ENCODE measurements at places on chromosomes 6 and 20.

DNA sequence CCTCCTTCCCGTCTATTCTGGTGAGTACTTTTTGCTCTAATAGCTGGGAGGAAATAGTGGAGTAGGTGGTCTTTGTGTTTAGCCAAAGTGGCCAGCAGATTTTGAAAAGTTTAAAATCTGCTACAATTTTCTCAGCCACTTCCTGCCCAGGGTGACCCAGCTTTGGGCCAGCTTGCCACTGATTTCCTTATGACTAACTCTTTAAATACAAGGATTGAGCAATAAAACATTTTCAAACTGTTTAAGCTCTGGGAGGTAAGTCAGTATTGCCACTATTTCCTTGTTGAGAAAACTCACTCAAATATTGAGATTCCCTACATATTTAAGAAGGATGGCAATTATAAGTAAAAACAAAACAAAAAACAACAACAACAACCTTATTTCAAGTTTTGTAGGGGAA, 54.5 kb downstream of the TRMT11 start:
- DNase-seq = no peak

GRCh38 chr6:72916906-72917305, 295.0 kb downstream of the KCNQ5 start:
- no peak for DNase-seq

DNA sequence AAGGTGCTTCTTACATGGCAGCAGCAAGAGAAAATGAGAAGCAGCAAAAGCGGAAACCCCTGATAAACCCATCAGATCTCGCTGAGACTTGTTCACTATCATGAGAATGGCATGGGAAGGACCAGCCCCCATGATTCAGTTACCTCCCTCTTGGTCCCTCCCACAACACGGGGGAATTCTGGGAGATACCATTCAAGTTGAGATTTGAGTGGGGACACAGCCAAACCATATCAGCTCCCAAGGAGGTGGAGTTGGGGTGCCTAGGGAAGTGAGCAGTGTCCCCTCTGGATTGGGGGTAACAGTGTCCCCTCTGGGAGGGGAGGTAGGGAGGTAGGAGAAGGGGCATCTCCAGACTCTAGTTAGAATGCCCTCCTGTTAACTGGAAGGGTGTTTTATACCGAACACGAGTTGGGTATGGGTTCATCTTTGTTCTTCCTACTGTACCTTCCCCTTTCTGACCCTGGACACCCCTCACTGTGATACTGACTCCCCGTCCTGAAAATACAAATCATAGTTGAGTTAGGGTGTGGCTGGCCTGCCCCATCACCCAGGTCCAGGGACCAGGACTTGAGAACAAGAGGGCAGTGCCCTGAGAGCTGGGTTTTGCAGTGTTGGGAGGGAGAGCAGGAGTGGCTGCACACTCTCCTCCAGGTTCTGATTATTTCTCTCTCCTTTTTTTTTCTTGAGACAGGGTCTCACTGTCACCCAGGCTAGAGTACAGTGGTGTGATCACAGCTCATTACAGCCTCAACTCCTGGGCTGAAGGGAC, 62.0 kb downstream of the EFCAB8 start:
- no peak for DNase-seq

- DNase-seq = no peak
Observed at GRCh38 chr6:119891644-119892043, 542.1 kb upstream of the MAN1A1 start.

DNA sequence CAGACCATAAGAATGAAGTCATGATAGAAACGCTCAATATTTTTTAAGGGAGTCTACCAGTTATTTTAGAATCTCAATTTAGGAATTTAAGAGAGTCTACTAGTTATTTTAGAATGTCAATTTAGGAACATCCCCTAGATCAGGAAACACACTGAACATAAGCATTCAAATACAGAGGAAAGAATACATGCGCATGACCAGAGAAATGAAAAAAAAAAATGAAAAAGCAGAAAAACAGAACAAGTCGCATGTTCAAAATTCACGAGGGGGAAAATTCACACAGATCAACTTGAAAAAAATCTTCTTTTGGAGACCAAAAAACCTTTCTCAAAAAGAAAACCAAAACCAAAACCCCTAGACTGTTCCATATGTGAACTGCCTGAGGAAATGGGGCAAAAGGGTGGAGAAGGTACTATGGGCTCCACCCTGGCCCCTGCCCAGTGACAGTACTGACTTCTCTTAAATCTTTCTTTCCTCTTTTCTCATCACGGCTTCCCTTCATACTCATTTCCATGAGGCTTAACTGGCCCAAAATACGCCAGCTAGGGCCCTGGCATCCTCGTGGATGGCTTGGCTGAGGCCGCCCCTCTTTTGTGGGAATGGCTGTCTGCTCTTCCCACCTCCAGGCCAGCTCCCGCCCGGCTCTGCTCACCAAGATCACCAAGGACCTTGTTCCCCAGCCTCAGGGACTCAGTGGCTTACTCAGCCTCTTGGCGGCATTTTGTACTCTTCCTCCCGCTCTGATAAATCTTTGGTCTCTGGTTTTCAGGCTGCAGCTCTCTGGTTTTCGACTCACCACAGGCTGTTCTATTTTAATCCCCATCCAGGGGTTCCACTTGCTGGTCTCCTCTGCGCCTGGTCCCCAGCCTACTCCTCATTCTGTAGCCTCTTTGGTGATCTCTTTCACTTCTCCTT, 11.2 kb downstream of the ZBTB2 start:
- DNase-seq = no peak

Data from NCI-H82 (cell line).